ENCODE measurements at places on chromosomes 13 and 19.

DNA sequence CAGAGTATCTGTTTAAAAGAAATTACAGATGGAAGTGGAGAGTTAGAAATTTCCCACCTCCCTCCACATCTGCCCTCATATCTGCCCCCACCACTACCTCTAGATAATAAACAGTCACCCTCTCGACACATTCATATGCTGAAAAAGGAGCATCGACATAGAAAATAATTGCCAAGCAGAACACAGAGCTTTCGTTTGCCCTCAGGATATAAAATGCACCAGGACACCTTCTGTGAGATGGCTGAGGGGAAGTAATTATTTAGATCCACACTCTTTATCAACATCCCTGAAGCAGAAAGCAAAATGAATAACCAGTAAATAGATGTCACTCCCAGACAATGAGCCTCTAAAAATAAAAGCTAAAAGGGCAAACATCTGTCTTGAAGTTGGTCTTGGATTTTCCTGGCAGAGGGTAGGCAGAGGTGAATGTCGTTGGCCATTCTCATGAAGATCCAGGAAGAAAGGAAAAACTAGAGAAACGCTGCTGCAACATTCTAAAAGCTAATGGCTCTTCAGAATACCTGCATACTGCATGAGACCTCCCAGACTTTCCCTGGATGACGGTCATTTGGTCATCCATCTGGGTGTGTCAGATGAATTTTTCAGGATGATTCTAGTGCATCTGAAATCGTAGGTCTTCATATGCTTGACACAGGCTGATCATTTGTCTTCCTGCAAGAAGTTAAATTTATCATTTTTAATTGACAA lies 527.5 kb downstream of the RFC3 start:
- DNase-seq = no peak

DNA sequence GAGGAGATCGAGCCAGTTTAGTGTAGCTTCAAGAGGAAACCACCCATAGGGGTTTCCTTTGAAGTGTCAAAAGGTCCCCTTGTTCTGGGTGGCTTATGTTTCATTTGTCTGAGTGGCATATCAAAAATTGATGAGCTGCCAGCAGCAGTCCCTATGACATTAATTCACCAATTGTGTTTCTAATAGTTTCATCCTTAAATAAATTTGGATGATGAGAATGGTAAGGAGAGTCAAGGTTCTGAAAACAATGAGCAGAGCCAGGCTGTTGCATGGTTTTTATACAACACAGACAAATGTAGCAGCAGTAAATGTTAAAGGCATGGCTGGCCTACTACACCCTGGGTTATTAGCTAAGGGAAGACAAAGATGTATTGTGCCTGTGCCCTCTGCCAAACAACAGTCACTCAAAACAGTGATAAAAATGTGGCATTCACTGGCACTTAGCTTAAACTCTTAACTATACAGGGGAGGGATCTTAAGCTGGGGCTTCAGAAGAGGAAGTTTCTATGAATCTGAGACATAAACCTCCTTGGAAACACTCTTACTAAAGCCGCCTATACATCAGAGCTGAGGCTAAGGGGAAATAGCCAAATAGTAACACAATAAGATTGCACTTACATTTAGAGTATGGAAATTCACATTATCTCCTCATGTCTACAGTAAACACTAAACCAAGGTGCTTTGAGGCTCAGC lies 200.5 kb downstream of the POU4F1 start:
- DNase-seq = no peak

DNA sequence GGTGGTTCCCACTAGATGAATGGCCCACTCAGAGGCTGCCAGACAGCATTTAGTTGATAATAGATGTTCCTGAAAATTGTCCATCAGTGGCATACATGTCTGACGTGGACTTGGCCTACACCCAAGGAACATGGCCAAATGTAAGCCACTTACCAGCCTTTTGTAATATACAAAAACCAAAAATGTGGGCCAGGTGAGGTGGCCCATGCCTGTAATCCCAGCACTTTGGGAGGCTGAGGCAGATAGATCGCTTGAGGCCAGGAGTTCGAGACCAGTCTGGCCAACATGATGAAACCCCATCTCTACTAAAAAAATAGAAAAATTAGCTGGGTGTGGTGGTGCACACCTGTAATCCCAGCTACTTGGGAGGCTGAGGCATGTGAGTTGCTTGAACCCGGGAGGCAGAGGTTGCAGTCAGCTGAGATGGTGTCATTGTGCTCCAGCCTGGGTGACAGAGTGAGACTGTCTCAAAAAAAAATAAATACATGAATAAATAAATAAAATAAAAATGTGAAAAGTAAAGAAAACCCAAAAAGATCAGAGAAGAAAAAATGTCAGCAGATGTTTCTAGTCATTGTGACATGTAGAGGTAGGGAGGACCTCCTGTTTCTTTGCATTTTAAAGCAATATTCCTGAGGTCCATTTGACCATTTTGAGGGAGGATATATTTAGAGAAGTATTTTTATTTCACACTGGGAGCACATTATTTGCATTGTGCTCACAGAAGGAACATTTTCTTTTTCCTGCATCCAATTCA lies 7.1 kb upstream of the WTIP start:
- no peak for DNase-seq

DNA sequence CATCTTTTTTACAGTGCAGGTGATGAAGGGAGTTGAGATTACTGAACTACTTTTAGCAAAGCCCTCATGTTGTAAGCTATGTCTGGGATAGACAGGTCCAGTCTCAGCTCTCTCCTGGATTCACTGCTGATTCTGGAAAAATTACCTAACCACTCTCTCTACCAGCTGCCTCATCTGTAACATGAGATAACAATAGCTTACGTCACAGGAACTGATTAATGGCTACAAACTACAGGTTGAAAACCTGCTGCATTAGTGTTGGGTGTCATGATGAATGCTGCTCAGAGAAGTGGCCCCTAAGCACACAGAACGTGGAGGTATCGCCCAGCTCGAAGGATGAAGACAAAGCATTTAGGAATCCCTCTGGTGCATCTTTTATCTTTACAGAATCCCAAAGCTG lies 277.8 kb downstream of the ABCC4 start:
- DNase-seq = no peak

- no peak for DNase-seq
Observed at GRCh38 chr13:49954674-49955455, 18.7 kb upstream of the SPRYD7 start.

GRCh38 chr19:31448221-31448657 lies 99.0 kb upstream of the TSHZ3 start:
- no peak for DNase-seq

DNA sequence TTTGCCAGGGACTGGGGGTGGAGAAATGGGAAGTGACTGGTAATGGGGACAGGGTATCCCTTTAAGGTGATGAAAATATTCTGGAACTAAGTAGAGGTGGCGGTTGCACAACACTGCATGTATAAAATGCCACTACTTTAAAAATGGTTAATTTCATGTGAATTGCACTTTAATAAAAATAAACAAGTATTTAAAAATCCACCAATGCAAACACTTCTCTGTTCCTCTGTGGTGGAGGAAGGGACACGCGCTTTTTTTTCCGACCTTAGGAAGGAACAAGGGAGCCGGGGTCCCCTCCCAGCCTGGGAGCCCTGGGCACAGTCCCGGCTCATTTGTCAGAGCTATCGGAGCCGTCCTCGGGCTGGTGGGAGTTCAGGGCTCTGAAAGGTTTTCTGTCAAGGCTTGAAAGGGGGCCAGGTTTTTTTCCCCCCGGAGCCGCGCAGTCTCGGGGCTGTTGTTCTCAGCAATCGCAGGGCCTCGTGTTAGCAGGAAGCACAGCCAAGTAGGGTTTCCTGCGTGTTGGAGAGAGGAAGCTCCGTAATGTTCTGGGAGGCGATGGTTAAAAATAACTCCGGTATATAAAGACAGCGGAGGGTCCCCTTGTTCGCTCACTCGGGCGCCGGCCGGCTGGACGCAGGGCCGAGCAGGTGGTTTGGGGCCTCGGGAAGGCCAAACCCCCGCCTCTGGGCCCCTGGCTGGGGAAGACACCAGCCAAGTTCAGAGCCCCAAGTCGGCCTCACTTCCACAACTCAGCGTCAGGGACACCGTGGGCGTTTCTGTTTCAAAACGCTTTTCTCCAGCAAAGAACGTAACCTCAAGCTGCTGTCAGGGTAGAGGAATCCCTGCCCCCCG lies 41.2 kb upstream of the KLF2 start:
- peak; percentile 78 for DNase-seq

GRCh38 chr13:21077788-21078353 lies 16.5 kb upstream of the LATS2 start:
- no peak for DNase-seq

DNA sequence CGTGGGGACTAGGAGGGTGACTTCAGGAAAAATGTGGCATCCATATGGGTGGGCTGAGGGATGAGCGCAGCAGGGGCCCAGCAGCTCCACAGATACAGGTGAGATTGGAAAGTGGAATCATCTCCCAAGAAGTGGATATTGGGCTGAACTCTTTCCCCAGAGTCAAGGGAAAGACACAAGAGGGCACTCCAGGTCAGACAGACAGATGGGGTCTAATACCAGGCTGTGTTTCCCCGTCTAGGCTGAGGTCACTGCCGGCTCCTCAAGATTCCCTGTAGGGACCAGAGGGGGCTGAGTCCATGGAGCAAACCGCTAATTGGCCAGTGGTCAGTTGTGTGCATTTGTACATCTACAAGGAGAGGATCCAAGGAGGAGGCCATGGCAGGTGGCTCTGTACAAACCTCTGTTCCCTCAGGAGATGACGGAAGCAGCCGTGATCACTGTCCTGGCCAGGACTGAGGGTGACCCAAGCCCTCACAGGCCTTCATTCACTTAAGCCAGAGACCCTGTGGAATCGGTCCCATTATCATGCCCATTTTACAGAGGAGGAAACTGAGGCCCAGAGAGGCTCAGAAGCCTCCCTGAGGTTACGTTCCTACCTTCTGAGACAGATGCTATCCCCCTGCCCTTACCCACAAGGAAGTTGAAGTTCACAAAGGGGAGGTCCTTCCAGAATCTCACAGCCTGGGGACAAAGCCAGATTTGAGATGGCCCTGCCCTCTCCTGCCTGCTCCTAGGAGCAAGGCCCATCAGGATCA lies 14.9 kb upstream of the IGLON5 start:
- DNase-seq = no peak

GRCh38 chr19:29233591-29233990 lies 20.6 kb upstream of the UQCRFS1 start:
- no peak for DNase-seq

DNA sequence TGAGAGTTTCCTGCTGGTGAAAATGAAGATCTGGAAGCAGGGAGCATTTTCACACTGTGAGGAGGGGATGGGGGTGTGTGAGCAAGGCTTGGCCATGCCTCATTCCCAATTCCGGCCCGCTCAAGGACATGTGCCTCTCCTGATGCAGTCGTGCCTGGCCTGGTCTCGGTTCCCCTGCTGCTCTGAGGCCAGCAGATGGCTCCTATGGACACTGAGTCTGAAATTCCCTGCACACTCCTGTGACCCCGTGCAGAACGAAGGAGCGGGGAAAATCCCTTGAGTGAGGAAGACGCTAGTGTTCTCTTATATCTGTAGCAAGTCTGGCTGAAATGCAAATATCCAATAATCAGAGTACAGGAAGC lies 363 bp upstream of the ZNF763 start:
- peak; percentile 6 for DNase-seq

DNA sequence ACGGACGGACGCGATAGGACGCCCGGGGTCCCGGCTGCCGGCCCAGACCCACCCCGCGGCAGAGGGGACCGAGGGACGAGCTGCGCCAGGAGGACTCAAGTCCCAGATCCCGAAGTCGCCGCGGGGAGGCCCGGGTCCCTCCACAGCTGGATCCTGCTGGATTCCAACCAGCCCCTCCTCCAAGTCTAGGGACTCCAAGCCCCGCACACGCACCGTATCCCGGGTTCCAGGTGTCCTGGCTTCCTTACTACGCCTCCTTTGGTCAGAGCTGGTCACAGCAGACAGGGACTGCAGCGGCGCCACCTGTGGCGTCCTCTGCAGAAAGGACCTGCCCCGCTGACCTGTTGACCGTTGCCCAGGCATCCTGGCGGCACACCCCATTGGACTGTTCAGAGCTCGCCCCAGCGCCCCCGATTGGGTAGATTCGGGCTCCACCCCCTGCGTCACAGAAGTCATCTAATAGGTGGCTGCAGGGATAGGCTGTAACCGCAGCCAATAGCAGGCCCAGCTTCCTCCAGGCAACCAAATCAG lies 29.0 kb upstream of the ZNF709 start:
- DNase-seq = no peak

DNA sequence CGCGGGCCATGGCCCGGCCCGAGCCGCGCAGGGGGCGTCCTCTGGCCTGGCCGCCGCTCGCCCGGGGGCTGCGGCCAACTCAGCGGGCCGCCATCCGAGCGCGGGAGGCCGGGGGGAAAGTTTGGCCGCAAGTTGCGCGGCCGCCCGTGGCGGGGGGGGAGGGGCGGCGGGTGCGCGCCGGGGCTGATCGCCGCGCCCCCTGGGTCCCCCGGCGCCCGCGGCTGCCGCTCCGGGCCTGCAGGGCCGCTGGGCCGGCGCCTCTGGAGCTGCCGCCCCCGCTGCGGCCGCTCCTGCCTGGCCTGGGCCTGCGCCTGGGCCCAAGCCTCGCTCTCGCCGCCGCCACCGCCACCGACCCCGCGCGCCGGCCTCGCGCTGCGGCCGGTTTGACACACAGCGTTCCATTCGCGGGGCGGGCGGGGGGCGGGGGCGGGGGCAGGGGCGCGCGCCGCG lies at the start of gene NR2F6:
Gene NR2F6, minus strand, starts transcription at position 385 of the 450 bp plus-strand sequence. CDS start 699 bp downstream, outside the sequence.
- no peak for DNase-seq

DNA sequence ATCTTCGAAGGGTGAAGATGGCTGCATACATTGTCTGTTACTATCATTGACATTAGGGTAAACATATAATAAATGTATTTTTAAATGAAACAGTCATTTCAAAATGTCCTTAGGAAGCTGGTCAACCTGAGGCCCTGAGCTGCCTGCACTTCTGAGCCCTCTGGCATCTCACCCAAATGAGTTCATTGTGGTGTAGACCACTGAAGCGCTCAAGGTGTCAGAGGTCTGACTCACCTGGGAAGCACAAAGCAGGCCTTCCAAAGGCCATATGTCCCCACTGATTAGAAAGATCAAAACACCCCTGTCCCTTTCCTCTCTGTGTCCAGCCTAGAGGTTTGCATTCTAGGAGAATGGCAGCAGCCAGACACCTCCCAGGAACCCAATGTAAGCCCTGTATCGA lies 59.6 kb downstream of the COL4A2 start:
- DNase-seq = no peak

- DNase-seq = no peak
Observed at GRCh38 chr13:60111691-60112090, 52.0 kb downstream of the DIAPH3 start.

GRCh38 chr19:46495786-46496099 lies at the start of gene PNMA8B:
Gene PNMA8B, minus strand, starts transcription at chr19:46495867. Its CDS starts 402 bp downstream, at chr19:46495465.
- peak; percentile 52 for DNase-seq

DNA sequence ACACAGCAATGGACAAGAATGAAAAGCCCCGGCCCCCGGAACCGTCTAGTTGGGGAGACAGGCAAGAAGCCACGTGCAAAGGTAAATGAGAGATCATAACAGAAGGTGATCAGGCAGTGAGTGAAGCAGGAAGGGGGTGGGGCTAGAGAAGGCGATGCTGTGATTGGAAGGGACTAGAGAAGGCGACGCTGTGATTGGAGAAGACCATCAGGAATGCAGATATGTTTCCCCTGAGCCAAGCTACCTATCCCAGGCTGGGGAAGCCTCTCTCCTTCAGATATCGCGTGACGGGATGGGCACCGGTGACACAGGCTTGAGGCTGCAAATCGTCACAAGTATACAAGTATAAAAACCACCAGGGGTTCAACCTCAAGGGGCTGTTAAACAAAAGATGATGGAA lies 21.8 kb downstream of the DCAF15 start:
- peak; percentile 50 for DNase-seq

- DNase-seq = no peak
Observed at GRCh38 chr19:18593367-18594095, 4.9 kb downstream of the REX1BD start.
